ENCODE measurements at places on chromosomes 12 and 14. TPM values are rescaled to one million over a fixed set of nuclear protein-coding genes. Genes with fewer than 3 reads are reported as not detected.

DNA sequence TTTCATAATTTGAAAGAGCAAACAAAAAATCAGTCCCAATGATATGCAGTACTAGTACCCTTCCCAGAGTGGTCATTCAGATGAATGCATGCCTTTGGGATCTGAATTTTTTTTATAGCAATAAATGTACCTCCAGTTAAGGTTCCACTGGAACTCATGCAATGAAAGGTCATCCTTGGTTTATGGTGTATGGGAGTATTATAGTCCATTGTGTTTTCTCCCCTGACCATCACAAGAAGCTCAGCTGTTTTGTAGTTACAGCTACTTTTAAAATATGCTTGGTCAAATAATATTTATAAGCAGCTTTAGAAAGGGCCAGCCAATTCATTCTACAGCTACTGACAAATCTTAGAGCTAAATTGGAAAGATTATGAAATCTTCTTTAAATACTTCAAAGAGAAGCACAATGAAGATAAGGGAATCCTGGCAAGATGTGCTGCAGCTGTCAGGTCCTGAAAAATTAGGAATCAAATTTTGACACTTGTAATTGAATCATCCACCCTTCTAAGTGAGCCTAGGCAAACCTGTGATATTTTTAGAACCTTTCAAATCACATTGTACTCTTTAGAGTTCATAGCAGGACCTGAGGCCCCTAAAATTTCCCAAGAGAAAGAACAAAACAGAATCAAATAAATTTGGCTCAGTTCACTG, 46.5 kb downstream of the IFT81 start:
- no peak for DNase-seq

SOAT2 gene
- total RNA-seq, result not detected

HOXC11 gene
- not detected for total RNA-seq

DNA sequence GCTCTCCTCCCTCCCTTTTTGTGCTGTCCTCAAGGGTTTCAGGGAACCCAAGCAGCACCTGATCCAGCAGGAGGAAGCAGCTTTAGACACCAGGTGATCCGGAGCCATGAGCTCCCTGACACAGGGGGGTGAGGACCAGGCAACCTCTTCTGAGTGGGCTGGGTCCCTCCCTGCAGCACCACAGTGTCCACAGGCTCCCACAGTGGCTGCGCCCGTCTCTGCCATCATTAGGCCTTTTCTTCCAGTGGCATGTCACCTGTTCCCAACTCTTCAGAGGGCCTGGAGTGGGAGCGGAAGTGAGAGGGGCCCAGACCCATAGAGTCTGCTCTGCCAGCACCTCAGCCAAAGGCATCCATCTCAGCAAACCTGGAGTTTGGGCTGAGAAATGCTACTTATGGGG, 421 bp upstream of the KRT76 start:
- no peak for DNase-seq

STON2 gene
- total RNA-seq, result 28.5 TPM

KLRC3 gene
- not detected for total RNA-seq

GRCh38 chr12:45981075-45981837, 9.1 kb downstream of the SCAF11 start:
- no peak for DNase-seq
